Activated gamma-delta T cell treated with Interleukin-2 at 50 U/mL for 16 hours (primary cell): ENCODE measurements at places on chromosomes 11 and 22.

GRCh38 chr11:134386945-134387344 is 25.1 kb downstream of the B3GAT1 start:
- no peak for DNase-seq

- DNase-seq = no peak
Observed at GRCh38 chr11:36132940-36133339, 156.3 kb downstream of the COMMD9 start.

DNA sequence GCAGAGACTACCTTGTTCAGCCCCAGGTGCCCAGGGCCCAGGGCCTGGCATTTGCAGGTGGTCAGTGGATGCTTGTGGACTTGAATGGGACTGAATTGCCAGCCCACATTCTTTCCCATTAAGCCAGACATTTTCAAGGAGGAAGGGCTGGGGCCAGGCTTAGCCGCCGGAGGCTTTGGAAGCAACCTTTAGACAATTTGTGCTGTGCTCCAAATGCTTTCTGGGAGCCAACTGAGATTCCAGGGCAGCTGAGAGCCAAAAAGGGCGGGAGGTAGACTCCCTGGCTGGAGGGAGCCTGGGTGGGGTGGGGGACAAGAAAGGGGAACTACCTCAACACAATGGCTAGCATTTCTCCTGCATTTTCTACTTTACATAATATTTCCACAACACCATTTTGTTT is 54.8 kb upstream of the TIMP3 start:
- DNase-seq = no peak

- no peak for DNase-seq
Observed at GRCh38 chr22:50569896-50570535, 7.3 kb upstream of the SYCE3 start.

GRCh38 chr22:17970201-17970708 is 54.1 kb downstream of the MICAL3 start:
- no peak for DNase-seq

DNA sequence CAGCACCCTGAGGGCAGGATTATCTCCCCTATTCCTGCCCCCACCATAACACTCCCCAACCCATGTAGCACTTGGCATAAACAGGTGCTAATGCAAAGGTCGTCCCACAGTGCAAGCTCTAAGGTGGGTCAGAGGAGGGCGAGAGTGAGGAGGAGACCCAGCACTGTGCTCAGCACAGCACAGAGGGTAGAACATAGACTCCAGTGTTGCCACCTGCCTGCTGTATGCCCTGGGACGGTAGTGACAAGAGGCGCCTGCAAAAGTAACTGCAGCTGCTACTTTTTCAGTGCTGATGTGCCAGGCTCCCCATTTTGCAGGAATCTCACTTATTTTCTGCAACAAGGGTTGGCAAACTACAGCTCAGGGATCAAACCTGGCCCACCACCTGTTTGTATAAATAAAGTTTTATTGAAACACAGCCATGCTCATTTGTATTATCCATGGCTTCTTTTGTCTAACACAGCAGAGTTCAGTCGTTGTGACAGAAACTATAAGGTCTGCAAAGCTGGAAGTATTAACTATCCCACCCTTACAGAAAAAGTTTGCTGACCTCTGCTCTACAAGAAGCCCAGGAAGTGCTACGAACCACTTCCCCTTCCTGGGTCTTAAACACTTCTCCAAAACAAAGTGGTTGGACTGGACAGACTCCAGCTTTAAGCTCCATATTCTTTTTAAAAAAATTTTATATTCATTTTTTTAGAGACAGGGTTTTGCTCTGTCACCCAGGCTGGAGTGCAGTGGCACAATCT is 16.9 kb upstream of the CDC42BPG start:
- DNase-seq = no peak

- DNase-seq = peak; percentile 38
Observed at GRCh38 chr22:35380537-35381423, at the start of gene HMOX1. Gene HMOX1, plus strand, starts transcription at chr22:35381096. Its CDS starts 78 bp downstream, at chr22:35381174.

DNA sequence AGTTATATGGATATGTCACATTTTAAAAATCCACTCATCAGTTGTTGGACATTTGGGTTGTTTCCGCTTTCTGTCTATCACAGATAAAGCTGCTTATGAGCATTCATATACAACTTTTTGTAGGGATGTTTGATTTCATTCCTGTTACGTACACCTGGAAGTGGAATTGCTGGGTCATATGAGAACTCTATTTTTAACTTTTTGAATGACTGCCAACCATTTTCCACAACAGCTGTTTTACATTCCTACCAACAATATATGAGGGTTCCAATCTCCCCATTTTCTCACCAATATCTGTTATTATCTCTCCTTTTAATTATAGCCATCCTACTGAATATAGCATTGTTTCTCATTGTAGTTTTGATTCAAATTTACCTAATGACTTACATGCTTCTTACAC is 172.0 kb downstream of the UVRAG start:
- DNase-seq = no peak

DNA sequence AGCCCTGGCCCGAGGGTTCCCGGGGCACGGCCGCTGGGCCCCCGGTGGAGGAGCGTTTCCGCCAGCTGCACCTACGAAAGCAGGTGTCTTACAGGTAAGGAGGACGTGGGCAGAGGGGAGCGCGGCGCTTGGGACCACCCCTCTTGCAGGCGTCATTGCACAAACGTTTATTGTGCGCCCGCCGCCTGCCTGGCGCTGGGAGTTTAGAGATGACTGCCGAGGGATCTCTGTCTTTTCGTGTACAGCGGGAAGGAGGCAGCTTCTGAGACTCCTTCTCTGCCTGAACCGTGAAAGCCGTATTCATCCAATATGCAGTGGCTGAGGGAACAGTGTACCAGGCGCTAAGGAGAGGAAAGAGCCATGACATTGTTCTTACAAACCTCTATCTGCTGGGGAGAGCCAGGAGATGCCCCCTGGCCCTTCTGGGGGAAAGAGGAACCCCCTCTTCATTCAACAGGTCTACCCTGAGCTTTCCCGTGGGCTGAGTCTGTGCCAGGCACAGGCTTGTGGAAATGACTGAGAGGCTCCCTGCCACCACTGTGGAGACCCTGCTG is 13.8 kb upstream of the DGKZ start:
- DNase-seq = no peak

DNA sequence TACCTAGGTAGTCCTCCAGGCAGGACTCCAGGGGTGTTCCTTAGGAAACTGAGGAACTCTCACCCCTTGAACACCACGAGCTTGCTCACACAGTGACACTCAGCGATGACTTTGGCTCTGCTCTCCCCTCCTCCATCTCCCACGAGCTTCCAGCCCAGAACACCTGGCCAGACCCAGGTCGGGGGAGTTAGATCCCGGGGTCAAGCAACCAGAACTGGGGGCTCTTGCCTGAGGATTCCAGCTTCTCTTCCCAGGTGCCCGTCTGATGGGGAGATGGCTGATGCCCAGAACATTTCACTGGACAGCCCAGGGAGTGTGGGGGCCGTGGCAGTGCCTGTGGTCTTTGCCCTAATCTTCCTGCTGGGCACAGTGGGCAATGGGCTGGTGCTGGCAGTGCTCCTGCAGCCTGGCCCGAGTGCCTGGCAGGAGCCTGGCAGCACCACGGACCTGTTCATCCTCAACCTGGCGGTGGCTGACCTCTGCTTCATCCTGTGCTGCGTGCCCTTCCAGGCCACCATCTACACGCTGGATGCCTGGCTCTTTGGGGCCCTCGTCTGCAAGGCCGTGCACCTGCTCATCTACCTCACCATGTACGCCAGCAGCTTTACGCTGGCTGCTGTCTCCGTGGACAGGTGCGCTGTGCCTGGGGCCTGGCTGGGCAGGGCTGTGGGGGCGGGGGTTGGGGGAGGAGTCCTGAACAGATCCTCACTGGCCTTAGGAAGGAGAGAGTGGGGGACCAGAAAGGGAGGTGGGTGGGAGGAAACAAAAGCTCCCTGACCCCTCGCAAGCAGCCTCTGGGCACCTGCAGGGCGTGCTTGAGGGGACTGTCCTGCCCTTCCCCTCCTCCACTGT is at the start of gene GALR3:
Gene GALR3 (plus strand): TSS at position 249 of the 852 bp plus-strand sequence. CDS start 25 bp downstream, at position 274.
- no peak for DNase-seq

DNA sequence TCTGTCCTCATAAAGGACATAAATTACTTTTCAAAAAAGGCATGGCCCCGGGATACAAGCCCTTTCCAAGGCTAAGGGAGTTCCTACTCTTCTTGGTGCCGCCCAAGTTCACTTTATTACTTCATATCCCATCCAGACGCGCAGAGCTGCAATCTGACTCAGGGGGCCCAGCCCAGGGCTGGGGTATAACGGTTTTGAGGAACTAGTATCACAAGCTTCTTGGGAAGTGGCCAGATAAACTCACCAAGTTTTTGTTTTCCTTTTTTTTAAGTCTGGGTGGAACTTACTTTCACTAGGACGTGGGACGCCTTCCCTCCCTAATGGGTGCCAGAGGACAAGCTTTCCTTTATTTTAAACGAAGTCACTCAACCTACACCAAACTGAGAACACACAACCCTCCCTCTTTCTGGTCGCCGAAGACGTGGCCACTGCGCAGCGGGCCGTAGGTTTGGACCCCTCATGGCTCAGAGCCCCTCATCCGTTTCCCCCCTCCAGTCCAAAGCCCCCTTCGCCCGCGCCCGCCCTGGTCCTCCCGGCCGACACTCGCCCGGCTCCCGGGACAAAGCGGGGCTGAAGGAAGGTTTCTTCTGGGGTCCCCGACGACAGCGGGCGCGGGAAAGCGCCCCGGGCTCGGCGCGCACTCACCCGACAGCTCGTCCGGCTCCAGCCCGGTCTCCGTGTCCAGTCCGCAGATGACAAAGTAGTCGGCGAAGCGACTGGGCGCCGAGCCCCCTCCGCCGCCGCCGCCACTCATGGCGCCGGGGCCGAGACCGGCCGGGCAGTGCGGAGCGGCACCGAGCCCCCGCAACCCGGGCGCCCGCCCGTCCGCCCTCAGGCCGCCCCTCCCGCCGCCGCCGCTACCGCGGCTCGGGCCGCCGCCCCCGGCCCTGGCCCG is 587 bp downstream of the DENND5A start:
- DNase-seq = no peak

GRCh38 chr22:49137206-49137840 is 690.4 kb downstream of the BRD1 start:
- no peak for DNase-seq

GRCh38 chr22:41699264-41700107 is at the start of gene MEI1:
Gene MEI1, plus strand, starts transcription at chr22:41699503. Its CDS starts 36 bp downstream, at chr22:41699539.
- DNase-seq = peak; percentile 88

DNA sequence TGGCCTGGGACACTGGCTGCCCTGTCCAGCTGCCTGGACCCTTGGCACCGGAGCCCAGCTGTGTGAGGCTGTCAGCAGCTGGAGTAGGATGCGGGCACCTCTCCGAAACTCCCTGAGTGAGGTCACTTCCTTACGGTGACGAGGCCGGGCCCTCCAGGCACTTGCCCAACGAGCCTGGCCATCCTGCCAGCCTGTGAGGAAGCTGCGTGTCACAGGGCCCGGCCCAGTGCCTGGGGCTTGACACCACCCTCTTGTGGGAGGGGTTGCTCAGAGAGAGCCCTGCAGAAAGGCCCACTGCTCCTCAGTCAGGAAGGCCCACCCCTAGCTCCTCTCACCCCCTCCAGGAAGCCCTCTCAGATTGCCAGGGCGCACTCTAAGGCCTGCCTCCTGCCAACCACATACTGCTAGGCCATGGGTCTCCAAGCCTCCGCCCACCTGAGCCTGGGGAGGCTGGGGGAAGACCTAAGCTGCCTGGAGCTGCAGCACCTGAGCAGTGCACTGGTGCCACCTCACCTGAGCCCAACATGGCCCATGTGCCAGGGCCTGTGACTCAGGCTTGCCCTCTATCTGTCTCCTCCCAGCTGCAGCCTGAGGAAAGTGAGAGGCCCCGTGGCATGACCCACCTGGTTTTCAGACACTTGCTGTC is 4.3 kb upstream of the PHLDA2 start:
- DNase-seq = no peak

GRCh38 chr11:131486937-131487635 is 116.7 kb downstream of the NTM start:
- no peak for DNase-seq

GRCh38 chr11:21556926-21557325 is 636.0 kb upstream of the ANO5 start:
- DNase-seq = no peak

DNA sequence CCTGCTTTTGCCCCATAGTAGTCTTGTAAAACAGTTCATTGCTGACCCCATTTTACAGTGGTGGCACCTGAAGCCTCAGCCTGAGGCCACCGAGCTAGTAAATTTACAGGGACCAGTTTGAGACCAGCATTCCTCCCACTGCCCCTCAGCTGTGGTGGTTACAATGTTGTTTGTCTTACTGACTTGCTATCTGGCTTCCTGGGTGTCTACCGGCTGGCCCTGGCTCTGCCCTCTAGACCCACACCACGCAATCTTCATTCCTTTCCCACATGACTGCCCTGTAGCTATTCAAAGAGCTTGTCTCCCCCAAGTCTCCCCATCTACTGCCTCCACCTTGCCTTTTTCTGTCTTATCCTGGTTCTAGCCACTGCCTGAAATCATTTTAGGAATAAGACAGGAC is 20.8 kb downstream of the PIK3IP1 start:
- DNase-seq = no peak

DNA sequence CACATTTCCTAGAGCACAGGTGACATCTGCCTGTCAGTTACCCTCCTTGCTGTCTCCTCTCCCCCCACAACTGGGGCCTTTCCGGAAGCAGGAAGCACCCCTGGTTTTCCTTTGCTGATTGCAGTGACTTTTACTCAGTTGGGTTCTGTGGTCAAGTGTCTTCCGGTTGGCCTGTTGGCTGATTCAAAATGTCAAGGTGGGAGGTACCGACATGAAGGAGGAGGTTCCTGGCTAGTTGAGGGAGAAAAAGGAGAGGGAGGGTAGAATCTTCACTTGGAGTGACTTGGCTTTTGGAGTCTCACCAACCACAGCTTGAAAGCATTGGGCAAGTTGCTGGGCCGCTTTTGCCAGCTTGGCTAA is 9.3 kb upstream of the ADAMTS15 start:
- no peak for DNase-seq

- DNase-seq = no peak
Observed at GRCh38 chr11:35681163-35681767, 18.7 kb downstream of the TRIM44 start.

- no peak for DNase-seq
Observed at GRCh38 chr11:73271936-73272679, at the start of gene P2RY6. Gene P2RY6, plus strand, starts transcription at chr11:73272338. Its CDS starts 24,181 bp downstream, at chr11:73296519.

- no peak for DNase-seq
Observed at GRCh38 chr11:72257570-72257969, 13.6 kb upstream of the PHOX2A start.

GRCh38 chr11:101215069-101215468 is 85.5 kb upstream of the PGR start:
- DNase-seq = no peak

- DNase-seq = peak; percentile 46
Observed at GRCh38 chr22:38766076-38766777, 10.4 kb upstream of the SUN2 start.

GRCh38 chr22:32920032-32920628 is 118.6 kb downstream of the TIMP3 start:
- DNase-seq = no peak

DNA sequence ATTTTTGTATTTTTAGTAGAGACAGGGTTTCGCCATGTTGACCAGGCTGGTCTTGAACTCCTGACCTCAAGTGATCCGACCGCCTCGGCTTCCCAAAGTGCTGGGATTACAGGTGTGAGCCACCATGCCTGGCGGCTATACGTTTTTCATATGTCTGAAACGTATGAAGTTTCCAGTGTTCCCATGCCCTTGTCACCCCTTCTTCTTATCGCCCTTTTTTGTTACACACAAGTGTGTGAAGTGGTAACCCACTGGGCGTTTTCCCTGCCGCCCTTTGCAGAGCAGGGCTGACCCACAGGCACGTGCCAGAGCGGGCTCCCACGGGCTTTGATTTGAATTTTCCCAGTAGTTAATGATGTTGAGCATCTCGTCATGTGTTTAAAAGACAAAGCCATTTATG is 17.0 kb downstream of the PIM3 start:
- no peak for DNase-seq
